ENCODE measurements at places on chromosomes 5 and 9. TPM values are rescaled to one million over a fixed set of nuclear protein-coding genes. Genes with fewer than 3 reads are reported as not detected.

The FKTN gene
- 4.7 TPM for total RNA-seq

The MOCS2 gene
- 26.6 TPM for total RNA-seq

The IFNA7 gene
- total RNA-seq = not detected

The CFAP157 gene
- 7.6 TPM for total RNA-seq

The FOXI1 gene
- not detected for total RNA-seq

DNA sequence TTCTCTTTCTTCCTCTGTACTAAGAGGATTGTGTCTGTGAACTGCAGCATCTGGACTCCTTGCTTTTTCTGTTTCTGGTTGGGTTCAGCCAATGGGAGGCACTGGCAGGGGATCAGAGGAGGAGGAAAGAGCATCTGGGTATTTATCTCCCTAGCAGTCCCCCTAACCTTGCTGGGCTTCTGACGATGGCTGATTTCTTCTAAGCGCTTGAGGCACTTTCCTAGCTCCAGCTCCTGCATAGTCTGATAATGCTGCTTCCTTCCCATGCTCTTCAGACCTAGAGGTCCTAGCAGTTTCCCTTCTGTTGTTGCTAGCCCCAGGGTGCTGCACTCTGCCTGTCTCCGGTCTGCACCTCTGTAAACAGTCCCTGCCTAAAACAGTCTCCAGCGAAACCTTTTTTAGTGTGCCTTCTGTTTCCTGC, 225.1 kb downstream of the PDZD2 start:
- no peaks in the 10 kb centered on the region for H3K4me1 ChIP-seq
- DNase-seq = peak; percentile 30
- no peaks in the 10 kb centered on the region for H3K27me3 ChIP-seq
- no peak overlapping the region for H3K27ac ChIP-seq
- H3K36me3 ChIP-seq = no peaks in the 10 kb centered on the region

DNA sequence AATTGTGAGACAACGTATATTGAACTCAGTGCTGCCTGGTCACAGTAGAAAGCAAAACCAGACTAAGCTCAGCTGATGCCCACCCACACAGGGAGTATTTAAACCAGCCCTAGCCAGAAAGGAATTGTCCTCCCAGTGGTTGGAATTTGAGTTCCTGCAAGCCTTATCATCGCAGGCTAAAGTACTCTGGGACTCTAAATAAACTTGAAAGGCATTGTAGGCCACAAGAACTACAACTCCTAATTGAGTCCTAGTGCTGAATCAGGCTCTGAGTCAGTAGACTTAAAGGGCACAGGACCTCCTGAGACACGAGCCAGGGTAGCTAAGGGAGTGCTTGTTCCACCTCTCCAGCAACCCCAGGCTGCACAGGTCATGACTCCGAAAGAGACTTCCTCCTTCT, 171.4 kb downstream of the MCTP1 start:
- H3K4me1 ChIP-seq = no peaks in the 10 kb centered on the region
- no peaks in the 10 kb centered on the region for H3K27me3 ChIP-seq
- no peak for DNase-seq
- H3K4me3 ChIP-seq = no peak overlapping the region

DNA sequence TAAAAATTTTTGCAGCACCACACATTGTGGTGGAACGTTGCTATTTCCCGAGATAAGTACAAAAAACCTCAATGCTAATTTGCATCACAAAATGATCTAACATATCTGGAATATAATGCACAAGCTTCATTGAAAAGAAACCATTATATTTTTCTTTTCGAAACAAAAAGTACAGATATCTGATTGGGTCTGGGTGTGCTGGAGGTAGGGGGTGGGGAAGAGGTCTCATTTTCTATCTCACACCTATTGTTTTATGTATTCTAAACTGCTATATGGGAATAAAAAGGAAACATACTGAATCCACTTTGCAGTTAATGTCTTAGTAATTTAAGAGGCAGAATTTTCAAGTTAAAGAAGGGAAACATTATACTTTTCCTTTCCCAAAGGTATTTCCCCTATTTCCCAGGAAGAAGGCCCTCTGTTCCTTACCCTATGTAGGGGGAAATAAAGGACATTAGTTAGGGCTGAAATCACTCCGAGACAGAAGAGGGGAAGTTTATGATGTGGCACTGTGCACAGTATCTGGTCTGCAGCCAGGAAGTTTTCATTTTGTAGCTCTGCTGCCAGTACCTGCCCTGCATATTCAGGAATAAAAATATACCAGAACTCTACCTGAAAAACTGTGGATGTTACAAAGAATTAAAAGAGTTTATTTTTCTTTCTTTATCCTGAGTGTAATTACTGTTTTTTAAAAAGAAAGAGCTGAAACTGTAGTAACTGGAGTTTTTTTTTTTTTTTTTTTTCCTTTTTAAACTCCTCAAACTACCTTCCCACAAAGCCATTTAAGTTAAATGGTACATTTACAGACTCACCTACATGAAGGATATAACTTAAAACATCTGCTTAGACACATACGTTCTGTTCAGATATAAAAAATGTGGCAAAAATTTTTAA, 7.4 kb downstream of the MEF2C start:
- no peak overlapping the region for H3K4me3 ChIP-seq
- no peaks in the 10 kb centered on the region for H3K27me3 ChIP-seq
- DNase-seq = no peak

- no peak overlapping the region for H3K4me3 ChIP-seq
- H3K27ac ChIP-seq = no peak overlapping the region
- DNase-seq = no peak
- no peaks in the 10 kb centered on the region for H3K27me3 ChIP-seq
- H3K4me1 ChIP-seq = no peaks in the 10 kb centered on the region
Measured at GRCh38 chr5:10958728-10959127, 197.7 kb upstream of the DAP start.

- no peak for DNase-seq
- H3K4me1 ChIP-seq = no peaks in the 10 kb centered on the region
- H3K4me3 ChIP-seq = no peak overlapping the region
- no peaks in the 10 kb centered on the region for H3K36me3 ChIP-seq
- H3K27me3 ChIP-seq = no peaks in the 10 kb centered on the region
Measured at GRCh38 chr5:137862251-137862650, 5.4 kb upstream of the MYOT start.

DNA sequence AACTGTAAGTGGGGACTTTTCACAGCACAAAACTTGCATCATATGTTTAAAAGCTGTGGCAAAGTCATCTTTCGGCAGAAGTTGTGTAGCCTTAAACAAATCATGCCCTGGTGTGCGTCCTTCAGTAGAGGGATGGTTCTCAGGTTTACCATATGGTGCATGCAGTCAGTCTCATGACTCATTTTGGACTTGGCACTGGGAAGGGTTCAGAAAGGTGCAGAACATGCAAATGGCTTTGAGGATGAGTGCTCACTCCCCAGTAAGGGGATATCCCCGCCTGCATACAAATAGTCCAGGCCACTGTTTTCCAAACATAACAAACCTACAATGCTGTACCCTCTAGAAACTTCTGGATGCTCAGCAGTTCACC, 260.3 kb downstream of the NDUFS4 start:
- no peak overlapping the region for H3K27ac ChIP-seq
- DNase-seq = no peak
- H3K4me1 ChIP-seq = no peaks in the 10 kb centered on the region
- no peaks in the 10 kb centered on the region for H3K36me3 ChIP-seq

DNA sequence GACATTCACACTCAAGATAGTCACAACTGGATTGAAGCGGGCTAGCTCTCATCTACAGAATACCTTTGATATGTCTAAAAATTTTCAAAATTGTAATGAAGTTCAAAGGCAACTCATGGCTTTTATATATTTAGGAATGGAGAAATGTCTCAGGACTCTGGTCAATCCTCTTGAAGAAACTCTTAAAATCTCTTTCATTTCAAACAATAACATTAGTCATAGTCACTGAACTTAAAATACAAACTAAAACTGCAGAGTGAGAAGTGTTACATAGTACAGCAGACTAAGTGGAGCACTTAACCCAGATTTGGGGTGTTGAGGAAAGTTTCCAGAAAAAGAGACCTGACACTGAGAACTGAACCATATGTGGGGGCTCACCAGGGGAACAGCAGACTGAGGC, 20.7 kb downstream of the FANCC start:
- H3K4me3 ChIP-seq = no peak overlapping the region
- H3K27me3 ChIP-seq = no peaks in the 10 kb centered on the region
- DNase-seq = no peak

- H3K4me3 ChIP-seq = no peak overlapping the region
- H3K27ac ChIP-seq = no peak overlapping the region
- no peaks in the 10 kb centered on the region for H3K27me3 ChIP-seq
- DNase-seq = no peak
- no peaks in the 10 kb centered on the region for H3K4me1 ChIP-seq
Measured at GRCh38 chr5:80871541-80871961, 88.6 kb upstream of the RASGRF2 start.

- H3K4me1 ChIP-seq = peaks cover 75% of the 10 kb centered on the region
- no peak for DNase-seq
- H3K27me3 ChIP-seq = no peaks in the 10 kb centered on the region
- no peaks in the 10 kb centered on the region for H3K36me3 ChIP-seq
Measured at GRCh38 chr5:163506726-163507125, 1.3 kb downstream of the MAT2B start.

- no peak overlapping the region for H3K4me3 ChIP-seq
- H3K4me1 ChIP-seq = no peaks in the 10 kb centered on the region
- no peaks in the 10 kb centered on the region for H3K36me3 ChIP-seq
- H3K27ac ChIP-seq = no peak overlapping the region
- H3K27me3 ChIP-seq = no peaks in the 10 kb centered on the region
- DNase-seq = no peak
Measured at GRCh38 chr5:89211836-89212235, 328.9 kb upstream of the MEF2C start.

GRCh38 chr5:164139423-164139822, 634.0 kb downstream of the MAT2B start:
- H3K4me3 ChIP-seq = no peak overlapping the region
- H3K27ac ChIP-seq = no peak overlapping the region
- H3K4me1 ChIP-seq = no peaks in the 10 kb centered on the region

DNA sequence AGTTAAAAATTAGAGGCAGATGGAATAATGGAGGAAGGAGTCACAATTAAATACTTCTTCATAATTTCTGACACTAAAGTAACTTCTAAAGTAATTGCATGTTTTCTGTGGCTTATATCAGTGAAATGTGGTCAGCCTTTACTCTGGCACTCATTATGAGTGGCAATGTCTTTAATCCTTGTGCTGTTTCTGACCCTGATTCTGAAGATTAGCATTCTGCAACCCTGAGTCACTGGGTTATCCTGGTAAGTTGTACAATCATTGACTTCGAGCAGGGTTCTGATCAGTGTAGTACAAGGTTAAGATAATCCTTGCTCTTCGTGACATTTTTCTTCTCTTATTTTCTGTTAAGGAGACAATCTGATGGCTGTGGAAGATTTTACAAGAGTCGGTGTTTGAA, 379.4 kb upstream of the RORB start:
- H3K36me3 ChIP-seq = no peaks in the 10 kb centered on the region
- no peaks in the 10 kb centered on the region for H3K4me1 ChIP-seq
- H3K4me3 ChIP-seq = no peak overlapping the region

- H3K27me3 ChIP-seq = peaks cover 54% of the 10 kb centered on the region
- H3K4me1 ChIP-seq = no peaks in the 10 kb centered on the region
- DNase-seq = no peak
Measured at GRCh38 chr9:131028931-131029573, 20.1 kb downstream of the LAMC3 start.

DNA sequence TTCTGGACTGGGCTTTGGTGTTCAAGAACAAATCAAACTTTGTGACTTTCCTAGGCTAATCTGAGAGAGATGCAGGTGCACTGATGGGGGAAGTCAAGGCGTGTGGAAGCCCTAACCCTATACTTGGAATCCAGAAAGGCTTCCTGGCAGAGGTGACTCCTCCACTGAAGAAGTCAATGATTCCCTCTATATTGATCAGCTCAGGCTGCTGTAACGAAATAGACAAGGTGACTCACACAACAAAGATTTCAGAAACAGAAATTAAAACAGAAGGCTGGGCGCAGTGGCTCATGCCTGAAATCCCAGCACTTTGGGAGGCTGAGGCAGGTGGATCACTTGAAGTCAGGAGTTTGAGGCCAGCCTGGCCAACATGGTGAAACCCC, 69.6 kb upstream of the GGTA1 start:
- no peaks in the 10 kb centered on the region for H3K36me3 ChIP-seq
- no peaks in the 10 kb centered on the region for H3K27me3 ChIP-seq
- H3K4me3 ChIP-seq = no peak overlapping the region
- H3K4me1 ChIP-seq = peaks cover 31% of the 10 kb centered on the region
- H3K27ac ChIP-seq = peak overlapping the region; percentile 83

DNA sequence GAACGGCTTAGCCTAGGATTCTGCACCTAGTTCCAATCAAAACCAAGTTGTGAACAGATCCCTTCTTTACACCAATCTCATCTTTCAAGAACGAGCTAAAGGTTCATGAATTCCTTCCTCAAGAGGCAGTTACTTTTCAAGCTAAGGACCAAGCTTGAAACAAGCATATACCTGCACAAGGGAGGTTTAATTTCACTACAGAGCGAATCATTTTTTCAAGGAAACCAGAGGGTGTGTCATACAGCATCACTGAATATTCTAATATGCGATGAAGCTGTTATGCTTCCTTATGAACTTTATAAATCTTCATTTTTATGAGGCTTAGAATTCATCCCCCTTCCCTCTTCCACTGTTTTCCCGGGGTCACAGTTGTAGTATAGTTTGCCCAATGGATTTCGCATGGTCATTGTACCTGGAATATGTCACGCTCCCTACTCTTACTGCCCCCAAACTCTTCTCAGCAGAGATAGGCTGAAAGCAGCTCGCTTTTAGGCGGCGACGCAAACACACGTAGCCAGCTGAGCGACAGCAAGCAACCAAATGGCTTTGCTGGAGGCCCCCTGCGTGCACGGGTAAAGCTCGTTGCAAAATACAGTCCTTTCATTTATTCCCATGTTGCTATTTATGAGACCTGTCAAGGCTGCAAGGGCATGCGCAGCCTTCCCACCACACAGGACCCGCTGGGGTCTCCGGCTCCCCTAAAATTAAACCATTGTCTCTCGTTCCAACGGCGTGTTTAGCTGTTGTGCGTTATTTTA, 832 bp downstream of the LMBRD2 start:
- peak overlapping the region; percentile 91 for H3K27ac ChIP-seq
- H3K4me1 ChIP-seq = peaks cover 33% of the 10 kb centered on the region
- H3K4me3 ChIP-seq = peak overlapping the region; percentile 84
- H3K27me3 ChIP-seq = no peaks in the 10 kb centered on the region

DNA sequence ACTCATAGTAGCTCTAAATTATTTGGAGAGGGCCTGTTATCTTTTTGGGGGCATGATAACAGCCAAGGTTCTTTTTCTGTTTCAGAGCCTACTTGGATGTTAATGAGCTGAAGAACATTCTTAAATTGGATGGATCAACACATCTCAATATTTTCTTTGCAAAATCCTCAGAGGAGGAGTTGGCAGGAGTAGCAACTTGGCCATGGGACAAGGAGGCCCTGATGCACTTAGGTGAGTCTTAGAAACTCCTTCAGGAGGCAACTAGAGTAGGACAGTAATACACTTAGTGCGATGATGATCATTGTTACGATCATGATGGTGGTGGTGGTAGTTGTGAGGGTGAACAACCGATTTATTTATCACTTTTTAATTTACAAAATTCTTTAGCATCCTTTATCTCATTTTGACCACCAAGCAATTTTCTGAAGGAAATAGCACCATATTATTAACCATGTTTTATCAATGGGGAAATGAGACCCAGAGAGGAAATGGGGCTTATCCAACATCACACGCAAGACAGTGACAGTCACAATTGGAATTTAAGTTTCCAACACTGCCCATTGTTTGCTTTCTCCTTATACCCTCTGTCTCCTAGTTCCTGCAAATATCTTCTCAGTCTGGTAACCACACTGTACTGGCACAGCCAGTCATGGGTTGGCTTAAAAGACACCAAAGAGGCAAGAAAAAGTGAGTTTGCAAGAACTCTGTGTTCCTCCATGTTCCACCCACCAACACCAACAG, 54.0 kb downstream of the PAPPA start:
- no peaks in the 10 kb centered on the region for H3K4me1 ChIP-seq
- no peak overlapping the region for H3K4me3 ChIP-seq
- no peak for DNase-seq
- H3K27ac ChIP-seq = no peak overlapping the region
- H3K36me3 ChIP-seq = peaks cover 5% of the 10 kb centered on the region

Measured in stomach (tissue), 19 donors.